ENCODE measurements at places on chromosomes 1 and 21.

- no peak for DNase-seq
These were observed 8.1 kb downstream of the PTGS2 start for GRCh38 chr1:186672131-186672530.

DNA sequence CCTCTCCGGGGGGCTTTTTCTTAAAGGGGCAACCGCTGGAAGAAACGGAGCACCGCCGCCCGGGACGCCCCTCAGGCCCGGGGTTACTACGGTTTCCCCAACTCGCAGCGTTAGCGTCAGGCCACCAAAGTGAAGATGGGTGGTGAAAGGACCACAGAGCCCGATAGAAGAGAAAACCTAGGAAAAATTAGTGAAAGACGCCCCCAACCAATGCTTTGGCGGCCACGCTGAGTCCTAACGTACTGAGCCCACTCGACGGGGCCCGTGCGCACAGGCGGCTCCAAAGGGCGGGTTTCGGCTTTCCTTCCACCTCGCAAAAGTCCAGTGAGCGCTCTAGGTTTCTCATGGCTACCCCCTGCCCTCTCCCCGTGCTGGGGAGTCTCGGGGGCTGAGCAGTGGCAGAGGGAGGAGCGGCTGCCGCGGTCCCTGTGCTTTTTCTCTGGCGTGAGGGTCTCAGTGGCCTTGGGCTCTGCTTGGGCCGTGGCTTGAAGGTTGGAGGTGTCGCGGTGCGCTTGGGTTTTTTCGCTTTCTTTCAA lies 12.2 kb upstream of the SPEN start:
- DNase-seq, result no peak

- no peak for DNase-seq
These were observed 16.4 kb downstream of the HYI start for GRCh38 chr1:43437031-43437973.

DNA sequence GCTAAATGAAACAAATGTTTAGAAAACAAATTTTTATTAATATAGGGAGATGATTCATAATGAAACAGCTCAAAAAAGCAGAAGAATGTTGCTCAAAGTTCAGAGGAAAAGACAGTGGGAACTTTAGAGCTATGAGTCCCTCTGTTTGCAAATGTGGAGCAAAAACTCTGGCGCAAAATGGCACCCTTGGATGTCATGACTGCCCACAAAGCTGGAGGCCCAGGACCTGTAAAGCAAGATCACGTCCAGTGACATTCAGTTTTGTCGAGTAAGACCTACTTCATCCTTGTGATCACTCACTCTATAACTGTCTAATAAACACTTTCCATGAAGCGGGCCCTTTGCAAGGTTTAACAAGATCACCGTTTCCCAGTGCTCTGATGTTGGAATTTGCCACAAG lies 9.1 kb upstream of the EXO1 start:
- DNase-seq, result no peak

GRCh38 chr1:202189001-202189790 lies 4.4 kb upstream of the LGR6 start:
- peak; percentile 62 for DNase-seq

- no peak for DNase-seq
These were observed 19.9 kb upstream of the ERICH3 start for GRCh38 chr1:74693473-74693872.

All from T-helper 2 cell treated with Interferon-gamma antibody and Interleukin-4, amounts not matched to agents 5 μg/mL and 100 μg/mL, for 36 hours (primary cell).